ENCODE measurements at places on chromosomes 16 and 17.

- no peak for DNase-seq
Observed at GRCh38 chr17:80431246-80432195, 16.6 kb downstream of the ENDOV start.

DNA sequence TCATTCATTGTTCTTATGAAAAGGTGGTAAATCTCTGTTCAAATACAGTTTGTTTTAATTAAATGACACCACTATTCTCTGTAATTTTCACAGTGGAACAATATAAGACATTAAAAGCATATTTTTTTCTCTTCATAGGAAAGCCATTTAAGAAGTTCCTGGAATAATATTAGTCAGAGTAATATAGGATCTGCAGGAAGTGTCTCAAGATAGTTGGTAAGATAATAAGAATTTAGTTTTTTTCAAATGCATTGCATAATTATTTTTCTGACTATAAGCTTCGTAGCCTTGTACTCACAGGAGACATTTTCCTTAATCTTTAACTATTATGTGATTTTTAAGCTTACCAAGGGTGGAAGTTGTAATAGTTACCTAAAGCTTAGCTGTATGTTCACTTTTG lies 16.9 kb downstream of the STXBP4 start:
- no peak for DNase-seq

- DNase-seq = no peak
Observed at GRCh38 chr17:72466606-72467005, 345.8 kb downstream of the SOX9 start.

GRCh38 chr17:43788540-43788939 lies 8.3 kb downstream of the CFAP97D1 start:
- no peak for DNase-seq

DNA sequence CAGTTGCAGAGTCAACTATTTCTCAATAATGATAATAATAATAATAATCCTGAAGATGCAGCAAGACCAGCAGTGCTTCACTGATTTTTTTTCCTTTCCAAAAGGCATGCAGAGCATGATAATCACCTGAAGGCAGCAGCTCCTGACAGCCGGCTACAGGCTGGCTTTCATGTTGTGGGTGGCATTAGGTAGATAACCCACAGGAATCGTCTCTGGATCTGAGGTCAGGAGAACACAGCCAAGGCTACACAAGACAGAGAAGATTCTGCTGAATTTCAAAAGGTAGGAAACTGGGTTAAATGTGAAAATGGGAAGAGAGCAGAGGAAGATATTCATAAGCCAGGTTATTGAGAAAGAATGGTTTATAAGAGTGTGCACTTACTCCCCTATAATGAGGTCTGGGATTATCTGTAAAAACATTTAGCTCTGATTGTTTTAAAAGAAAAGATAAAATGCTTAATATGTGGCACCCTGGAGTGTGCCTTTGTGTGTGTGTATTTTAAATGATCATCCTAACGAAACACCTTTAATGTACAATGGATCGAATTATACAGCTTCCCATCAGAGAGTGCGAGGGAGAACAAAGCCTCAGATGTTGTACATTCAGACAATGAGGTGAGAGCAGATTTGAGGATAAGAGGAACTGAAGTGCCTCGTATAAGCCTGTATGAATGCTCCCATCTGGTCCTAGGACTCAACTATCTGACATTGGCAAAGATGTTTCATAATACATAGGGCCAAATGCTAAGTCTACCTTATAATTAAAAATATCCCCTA lies 273.1 kb downstream of the PHKB start:
- DNase-seq = no peak

DNA sequence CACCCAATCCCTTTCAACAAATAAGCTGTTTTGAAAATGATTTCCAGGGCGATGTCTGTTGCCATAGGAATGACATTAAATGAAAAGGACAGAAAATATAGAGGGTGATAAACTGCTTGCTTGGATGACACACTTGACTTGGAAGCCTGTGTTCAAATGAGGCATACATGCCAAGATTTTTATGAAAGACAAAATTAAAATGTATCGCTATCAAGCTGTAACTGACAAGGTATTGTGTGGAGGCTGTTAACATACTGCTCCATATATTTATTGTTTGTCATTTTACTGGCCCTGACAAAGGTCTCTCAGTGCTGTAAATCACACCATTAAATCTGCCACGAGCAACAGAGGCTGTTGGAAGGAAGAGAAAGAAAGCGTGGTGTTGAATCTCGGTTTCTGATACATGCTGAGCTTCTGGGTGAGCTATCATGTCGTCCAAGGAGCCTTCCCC lies 456.2 kb upstream of the SALL1 start:
- no peak for DNase-seq

- no peak for DNase-seq
Observed at GRCh38 chr17:2025220-2025621, at the start of gene RTN4RL1. Gene RTN4RL1, minus strand, starts transcription at chr17:2025334. Its CDS starts 469 bp downstream, at chr17:2024865.

- DNase-seq = no peak
Observed at GRCh38 chr17:57586196-57586740, 158.8 kb downstream of the CCDC182 start.

DNA sequence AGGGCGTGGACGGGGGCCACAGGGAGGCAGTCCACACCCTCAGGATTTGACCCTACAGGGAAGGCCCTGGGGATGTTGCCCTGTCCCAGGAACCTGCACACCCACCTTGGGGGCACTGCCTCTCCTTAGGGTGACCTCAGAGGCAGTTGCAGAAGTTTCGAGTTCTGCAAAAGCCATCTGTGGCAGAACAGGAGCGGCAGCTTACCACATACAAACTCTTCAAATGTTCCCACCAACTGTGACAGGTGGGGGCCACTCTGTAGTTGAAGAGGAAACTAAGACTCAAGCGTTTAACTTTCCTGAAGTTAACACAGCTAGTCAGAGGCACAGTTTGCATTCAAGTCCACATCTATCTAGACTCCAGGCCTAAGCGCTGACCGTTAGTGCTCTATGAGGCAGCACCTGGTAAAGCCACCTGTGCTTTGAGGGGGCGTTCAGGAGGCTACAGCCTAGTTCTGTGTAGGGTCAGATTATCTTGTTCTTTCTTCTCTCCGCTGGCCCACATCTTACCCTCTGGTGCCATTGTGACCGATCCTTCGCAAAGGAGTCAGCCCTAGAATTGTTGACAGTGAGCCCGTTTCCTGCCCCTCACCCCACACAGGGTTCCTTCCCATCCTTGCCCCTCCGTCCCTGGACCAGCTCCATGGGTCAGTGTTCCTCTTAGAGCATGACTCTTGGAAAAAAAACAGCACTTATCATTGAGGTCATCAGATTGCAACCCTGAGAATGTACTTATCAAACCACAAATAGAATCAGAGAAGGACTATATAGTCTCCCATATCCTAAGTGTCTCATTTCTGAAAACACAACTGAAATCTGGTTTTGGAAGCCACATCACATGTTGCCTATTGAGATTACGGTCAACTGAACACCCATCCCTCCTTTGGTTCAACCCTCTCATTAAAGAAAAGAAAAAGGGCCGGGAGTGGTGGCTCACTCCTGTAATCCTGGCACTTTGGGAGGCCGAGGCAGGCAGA lies 45.4 kb downstream of the CDH1 start:
- DNase-seq = no peak

DNA sequence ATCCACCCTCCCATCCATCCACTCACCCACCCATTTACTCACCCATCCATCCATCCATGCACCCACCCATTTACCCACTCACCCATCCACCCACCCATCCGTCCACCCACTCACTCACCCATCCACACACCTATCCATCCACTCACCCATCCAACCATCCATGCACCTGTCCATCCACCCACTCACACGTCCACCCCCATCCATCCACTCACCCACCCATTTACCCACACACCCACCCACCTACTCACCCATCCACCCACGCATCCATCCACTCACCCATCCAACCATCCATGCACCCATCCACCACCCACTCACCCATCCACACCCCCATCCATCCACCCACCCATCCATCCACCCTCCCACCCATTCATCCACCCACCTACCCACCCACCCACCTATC lies 12.2 kb downstream of the SOX8 start:
- no peak for DNase-seq

DNA sequence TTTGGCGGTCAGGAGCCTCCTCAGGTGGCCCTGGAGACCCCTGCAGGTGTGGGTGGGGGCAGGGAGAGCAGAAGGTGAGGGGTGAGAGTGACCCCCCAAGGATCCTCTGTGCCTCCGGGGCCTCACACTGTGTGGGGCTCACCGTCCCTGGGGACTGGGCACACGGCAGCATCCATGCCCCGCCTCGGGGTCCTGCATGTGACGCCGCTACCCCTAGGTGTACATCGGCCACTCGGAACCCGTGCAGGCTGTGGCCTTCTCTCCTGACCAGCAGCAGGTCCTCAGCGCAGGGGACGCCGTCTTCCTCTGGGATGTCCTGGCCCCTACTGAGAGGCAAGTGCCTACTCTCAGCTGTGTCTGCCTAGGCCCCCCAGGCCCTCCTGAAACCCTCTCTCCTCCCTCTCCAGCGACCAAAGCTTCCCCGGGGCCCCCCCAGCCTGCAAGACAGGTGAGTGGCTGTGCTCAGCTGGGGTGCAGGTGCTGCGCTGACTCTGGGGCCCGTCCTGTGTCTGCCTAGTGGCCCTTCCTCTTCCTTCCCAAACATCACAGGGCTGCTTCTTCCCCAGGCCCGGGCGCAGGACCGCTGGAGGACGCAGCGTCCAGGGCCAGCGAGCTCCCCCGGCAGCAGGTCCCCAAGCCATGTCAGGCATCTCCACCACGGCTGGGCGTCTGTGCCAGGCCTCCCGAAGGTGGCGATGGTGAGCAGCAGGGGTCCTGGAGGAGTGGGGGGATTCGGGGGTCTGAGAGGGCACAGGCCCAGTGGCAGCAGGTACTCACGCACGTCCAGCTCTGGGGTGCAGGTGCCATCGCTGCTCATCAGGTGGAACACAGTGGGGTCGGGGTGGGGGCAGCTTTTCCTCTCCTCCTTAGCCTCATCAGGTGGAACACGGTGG lies 9.0 kb upstream of the RHOT2 start:
- DNase-seq = no peak

Data from astrocyte of the cerebellum (primary cell).